ENCODE measurements at places on chromosomes 5 and 9.

DNA sequence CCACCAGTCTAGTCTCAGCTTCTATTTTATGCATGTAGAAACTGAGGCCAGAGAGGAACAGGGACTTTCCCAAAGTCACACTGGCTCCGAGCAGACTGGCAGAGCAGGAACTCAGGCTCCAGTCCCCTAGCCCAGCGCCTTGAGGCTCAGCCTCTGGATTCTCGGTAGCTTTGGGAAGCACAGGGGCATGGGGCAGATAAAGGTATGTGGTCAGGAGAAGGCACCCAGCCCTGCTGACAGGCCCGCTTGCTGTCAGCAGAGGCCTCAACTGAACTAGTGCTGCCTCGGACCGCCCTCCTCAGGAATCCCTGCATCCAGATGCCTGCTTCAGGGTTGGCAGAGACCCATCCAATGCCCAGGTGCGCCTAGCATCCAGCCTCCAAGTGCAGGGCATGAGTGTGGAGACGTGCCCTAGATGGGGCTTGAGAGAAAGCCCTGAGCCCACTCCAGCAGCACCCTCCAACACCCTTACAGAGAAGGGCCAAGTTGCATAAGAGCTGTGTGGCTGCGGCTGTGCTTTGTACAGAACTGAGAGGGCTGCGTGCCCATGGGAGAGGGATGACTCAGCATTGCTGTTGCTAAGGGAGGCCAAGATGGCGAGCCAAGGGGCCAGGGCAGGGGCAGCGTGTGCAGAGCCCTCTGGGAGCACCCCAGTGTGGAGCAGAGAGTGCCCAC, 168.6 kb downstream of the MACROH2A1 start:
- DNase-seq, result no peak

DNA sequence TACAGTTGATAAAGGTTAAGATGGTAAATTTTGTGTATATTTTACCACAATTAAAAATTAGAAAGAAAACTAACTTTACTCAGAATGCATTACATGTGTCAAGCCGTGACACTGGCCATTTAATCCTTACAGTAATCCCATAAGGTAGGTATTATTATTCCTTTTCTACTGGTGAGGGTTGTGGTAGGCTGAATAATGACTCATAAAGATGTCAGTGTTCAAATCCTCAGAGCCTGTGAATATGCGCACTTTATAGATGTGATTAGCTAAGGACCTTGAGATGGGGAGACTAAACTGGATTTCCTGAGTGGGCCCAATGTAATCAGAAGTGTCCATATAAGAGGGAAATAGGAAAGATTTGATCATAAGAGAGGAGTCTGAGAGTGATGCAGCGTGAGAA, 288.1 kb downstream of the TMEM167A start:
- DNase-seq, result no peak

- no peak for DNase-seq
Measured at GRCh38 chr5:52825826-52826225, 38.1 kb downstream of the ITGA1 start.

DNA sequence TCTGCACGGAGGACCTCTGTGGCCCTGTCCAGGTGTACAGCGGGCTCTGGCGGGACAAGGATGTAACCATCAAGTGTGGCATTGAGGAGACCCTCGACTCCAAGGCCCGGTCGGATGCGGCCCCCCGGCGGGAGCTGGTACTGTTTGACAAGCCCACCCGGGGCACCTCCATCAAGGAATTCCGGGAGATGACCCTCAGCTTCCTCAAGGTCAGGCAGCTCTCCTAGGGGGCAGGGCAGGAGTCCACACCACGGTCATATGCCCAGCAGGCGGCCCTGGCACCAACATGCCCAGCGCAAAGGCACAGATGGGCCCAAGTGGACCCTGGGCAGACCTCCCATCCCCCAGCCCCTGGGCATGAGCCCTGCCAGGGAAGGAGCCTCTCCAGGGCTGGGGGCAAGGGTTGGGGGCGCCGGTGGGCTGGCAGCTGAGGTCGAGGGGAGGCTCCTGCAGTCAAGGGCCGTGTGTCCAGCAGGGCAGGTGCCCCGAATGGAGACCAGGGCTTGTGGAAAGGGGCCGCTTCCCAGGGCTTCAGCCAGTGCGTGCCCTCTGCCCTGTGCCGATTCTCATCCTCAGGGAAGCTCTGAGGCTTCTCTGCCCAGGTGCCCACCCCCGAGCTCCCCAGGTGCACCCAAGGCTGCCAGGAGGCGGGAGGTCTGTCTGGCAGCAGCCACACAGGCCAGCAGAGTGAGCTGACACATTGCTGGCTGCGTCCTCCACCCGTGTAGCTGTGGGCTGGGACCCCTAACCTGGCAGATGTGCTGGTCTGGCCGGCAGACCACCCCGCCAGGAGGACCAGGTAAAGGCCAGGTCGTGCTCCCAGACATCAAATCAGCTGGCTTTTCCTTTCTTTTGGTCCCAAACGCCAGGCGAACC, 10.0 kb downstream of the DIPK1B start:
- no peak for DNase-seq

DNA sequence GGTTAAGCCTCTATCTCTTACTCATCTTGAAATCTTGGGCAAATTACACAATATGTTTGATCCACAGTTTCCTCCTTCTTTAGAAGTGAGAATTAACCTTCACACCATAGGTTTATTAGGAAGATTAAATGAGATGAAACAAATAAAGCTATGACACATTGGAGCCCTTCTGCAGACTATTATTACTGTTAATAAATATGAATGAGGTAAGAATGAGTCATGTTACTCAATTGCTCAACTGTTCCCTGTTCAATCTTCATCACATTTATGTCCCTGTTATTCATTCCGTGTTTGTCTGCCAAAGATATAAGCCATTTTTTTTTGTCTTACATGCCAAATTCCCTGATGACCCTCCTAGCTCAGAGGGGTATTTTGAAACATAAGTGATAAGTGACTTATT, 52.1 kb upstream of the PAPPA start:
- no peak for DNase-seq
